ENCODE measurements at places on chromosomes 4 and X.

GRCh38 chr4:156472624-156473023, 499.0 kb downstream of the PDGFC start:
- no peak for DNase-seq

GRCh38 chr4:137635108-137635507, 102.8 kb upstream of the PCDH18 start:
- no peak for DNase-seq

GRCh38 chr4:90293320-90293719, 166.1 kb downstream of the CCSER1 start:
- no peak for DNase-seq

GRCh38 chr4:187608001-187608421, 387.6 kb upstream of the ZFP42 start:
- DNase-seq = no peak

- no peak for DNase-seq
These were observed 17.4 kb upstream of the TMPRSS11F start for GRCh38 chr4:68147079-68147478.

- DNase-seq = no peak
These were observed 1.2 kb upstream of the SLC7A11 start for GRCh38 chr4:138243369-138243768.

- DNase-seq = no peak
These were observed 165.4 kb upstream of the WDR1 start for GRCh38 chr4:10281996-10282395.

DNA sequence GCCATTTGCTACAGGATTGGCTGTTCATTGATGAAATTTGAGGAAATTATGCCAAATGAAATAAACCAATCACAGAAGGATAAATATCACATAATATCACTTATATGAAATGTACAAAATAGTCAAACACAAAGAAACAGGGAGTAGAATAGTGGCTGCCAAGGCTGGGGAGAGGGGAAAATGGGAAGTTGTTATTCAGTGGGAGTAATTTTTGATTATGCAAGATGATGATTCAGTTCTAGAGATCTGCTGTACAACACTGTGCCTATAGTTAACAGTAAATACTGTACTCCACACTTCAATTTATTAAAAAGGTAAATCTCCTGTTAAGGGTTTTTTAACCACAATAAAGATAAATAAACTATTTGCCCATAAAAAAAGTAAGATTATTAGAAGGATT, 101.1 kb downstream of the TMA16 start:
- no peak for DNase-seq

GRCh38 chr4:78171482-78171881, 114.4 kb downstream of the FRAS1 start:
- DNase-seq = no peak

All from activated CD8-positive, alpha-beta memory T cell treated with anti-CD3 and anti-CD28 coated beads for 1 hour (primary cell).